Activated T-cell treated with anti-CD3 and anti-CD28 coated beads, Interleukin-2, amount 50 U/mL, for 72 hours (primary cell): ENCODE measurements at places on chromosomes 4 and X.

DNA sequence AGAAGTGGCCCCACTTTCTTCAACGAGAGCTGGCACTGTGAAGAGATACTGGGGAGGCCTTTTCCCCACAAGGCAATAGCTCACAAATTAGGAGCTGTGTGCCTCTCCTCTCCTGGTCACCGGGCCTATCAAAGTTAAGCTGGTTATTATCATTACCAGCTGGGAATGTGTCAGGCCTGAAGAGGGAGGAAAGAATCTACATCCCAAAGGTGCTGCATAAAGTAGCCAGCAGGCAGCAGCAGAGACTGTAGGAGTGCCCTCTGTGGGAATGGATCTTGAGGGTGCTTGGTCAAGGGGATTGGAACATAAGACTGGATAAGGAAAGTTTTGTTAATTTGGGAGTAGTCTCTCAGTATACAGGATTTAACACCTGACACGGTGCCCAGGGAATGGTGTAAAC, 9.1 kb upstream of the TMPRSS11D start:
- DNase-seq = no peak

GRCh38 chrX:131816551-131817136, 206.5 kb upstream of the STK26 start:
- DNase-seq = peak; percentile 86

- DNase-seq = no peak
These were observed 101.6 kb downstream of the HUWE1 start for GRCh38 chrX:53584891-53585290.

GRCh38 chr4:3077796-3078195, 3.3 kb downstream of the HTT start:
- DNase-seq = peak; percentile 34

- DNase-seq = no peak
These were observed 12.1 kb downstream of the ACSL4 start for GRCh38 chrX:109720947-109721346.

DNA sequence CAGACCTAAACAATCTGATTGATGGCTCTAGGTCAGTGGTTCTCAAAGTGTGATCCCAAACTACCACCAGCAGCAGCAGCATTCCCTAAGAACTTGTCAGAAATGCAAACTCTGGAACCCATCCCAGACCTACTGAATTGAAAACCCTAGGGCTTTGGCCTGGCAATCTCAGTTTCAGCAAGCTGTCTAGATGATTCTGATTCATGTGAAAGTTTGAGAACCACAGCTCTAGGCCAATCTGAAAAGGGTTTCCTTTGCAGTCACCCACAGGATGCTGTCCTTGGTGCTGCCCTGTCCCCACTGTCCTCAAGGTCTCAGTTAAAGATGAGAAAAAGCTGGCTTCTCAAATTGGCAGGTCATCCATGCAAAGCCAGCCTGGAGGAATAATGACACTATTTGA, 34.8 kb downstream of the SMPX start:
- no peak for DNase-seq

- peak; percentile 10 for DNase-seq
These were observed 36.0 kb downstream of the BST1 start for GRCh38 chr4:15738877-15739276.

GRCh38 chr4:183571350-183571941, 66.6 kb downstream of the ING2 start:
- peak; percentile 5 for DNase-seq

- no peak for DNase-seq
These were observed 269.9 kb upstream of the NRK start for GRCh38 chrX:105552395-105552794.

GRCh38 chr4:93731456-93731855, 97.1 kb upstream of the ATOH1 start:
- no peak for DNase-seq

DNA sequence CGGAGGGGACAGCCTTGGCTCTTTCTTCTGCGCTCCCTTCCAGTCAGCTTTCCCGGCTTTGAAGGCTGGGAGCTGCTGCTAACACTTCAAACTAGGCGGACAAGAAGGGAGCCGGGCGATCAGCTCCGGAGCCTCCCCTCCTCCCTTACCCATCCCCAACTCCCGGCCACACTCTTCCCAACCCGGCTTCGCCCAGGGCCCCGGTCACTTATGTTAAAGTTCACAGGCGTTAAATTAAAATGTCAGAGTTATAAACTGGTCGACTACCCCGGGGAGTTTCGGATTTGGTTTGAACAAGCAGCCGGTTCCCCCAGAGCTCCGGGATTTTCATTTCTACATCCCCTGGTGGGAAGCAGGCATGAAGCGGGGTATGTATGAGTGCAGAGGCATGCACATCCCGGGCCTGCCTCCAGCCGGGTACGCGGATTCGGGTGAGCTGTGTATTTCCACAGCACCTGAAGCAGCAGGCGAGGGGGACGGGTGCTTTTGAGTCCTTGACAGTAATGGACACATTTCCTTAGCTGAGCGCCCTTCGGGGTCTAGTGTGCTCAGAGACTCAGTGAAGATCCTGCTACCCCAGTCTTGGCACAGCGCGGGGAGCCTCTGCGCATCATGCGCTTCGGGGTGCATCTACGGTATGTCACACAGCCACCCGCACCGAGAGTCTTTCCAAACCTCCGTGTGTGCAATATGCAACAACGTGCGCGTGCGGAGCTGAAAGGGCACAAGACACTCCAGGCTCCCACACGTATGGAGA, 880 bp downstream of the UNC5C start:
- no peak for DNase-seq
